ENCODE measurements at places on chromosomes 6 and 20.

- no peak for DNase-seq
These were observed 27.8 kb downstream of the OTOR start for GRCh38 chr20:16775961-16776360.

- DNase-seq = no peak
These were observed 3.4 kb upstream of the DLL1 start for GRCh38 chr6:170294298-170294730.

GRCh38 chr20:37934634-37935375, 31.9 kb downstream of the VSTM2L start:
- DNase-seq = no peak

GRCh38 chr20:24733416-24733815, 215.7 kb upstream of the CST7 start:
- no peak for DNase-seq

- no peak for DNase-seq
These were observed 15.2 kb upstream of the SSR1 start for GRCh38 chr6:7328243-7328642.

GRCh38 chr6:133447924-133448323, 206.8 kb downstream of the EYA4 start:
- no peak for DNase-seq

DNA sequence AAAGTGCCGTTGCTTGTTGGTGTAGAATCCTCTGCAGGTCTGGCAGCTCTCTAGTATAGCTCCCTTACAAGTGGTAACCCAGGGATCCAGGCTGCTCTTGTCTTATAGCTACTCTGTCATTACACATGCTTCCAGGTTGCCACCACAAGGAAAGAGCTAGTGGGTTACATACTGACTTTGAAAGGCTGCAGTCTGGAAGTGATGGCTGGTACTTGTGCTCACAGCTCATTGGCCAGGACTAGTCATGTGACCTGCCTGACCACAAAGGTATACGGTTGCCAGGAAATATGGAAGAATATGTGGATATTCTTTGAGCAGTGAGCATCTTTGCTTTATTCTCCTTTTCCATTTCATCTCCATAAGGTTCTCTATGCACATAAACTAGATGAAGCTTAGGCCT, 46.0 kb downstream of the RREB1 start:
- DNase-seq = no peak

DNA sequence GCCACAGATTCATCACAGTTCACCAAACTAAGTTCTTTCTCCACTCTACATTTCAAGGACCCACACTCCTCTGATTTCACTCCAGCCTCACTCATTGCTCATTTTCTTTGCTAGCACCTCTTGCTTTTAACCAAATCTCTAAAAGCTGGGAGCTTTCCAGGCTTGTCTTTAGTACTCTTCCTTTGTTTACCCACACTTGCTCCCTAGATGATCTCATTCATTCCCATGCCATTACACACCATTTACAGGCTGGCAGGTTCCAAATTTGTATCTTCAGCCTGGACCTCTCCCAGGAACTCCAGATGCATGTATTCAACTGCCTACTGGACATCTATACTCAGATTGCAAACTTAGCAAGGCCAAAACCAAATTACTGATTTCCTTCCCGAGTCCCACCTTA, 5.3 kb upstream of the GUCA1B start:
- no peak for DNase-seq

GRCh38 chr20:36654506-36654905, 8.5 kb upstream of the SLA2 start:
- DNase-seq = no peak

GRCh38 chr6:155103816-155104366, 108.8 kb downstream of the TIAM2 start:
- DNase-seq = no peak

- DNase-seq = no peak
These were observed 15.0 kb downstream of the OR2B3 start for GRCh38 chr6:29071831-29072723.

- DNase-seq = no peak
These were observed 1.4 kb downstream of the LRFN2 start for GRCh38 chr6:40585651-40586269.

GRCh38 chr6:113982055-113982550, 11.2 kb upstream of the HDAC2 start:
- DNase-seq = no peak

GRCh38 chr20:60060006-60060557, 101.9 kb downstream of the CDH26 start:
- no peak for DNase-seq

- DNase-seq = peak; percentile 30
These were observed 557 bp upstream of the DYNLRB1 start for GRCh38 chr20:34515484-34516246.

GRCh38 chr20:63074182-63074581, 67.4 kb upstream of the BHLHE23 start:
- DNase-seq = no peak

DNA sequence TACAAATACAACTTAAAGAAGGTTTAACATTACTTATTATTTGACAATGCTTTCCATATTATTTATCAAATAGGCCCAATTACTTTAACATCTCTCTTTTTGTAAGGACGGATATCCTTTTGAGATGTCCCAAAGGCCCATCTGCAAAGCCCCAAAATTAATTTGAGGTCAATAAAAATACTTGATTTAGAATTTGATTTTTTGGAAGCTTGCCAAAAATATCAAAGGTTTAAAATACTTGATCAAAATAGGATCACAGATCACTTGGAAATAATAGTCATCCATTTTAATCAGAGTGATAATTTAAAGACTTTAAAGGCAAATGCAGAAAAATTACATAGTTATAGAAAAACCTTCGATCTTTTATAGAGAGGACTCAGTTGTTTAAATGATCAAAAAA, 8.1 kb downstream of the C6orf58 start:
- no peak for DNase-seq

DNA sequence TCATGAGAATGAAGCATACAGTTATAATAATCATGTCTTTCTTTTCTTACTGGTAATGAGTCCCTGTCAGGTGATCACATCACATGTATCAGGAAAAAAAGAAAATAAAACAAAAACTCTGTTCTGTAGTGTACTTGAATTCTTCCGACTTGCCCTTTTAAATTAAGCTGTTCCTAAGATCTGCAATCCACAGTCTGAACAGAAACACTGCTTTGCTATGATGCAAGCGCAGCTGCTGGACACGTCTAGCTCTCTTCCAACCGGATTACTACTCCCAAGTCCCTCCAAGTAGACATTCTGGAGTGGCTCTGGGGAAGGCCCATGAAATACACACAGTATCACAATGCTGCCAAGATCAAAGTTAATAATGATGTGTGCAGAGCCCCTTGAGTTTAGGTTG, 83.7 kb downstream of the FYN start:
- no peak for DNase-seq

GRCh38 chr20:36094497-36094896, 60.0 kb upstream of the EPB41L1 start:
- DNase-seq = no peak

GRCh38 chr6:39056191-39056590, 7.6 kb downstream of the GLP1R start:
- no peak for DNase-seq

GRCh38 chr6:165841153-165841558, 178.1 kb upstream of the PDE10A start:
- no peak for DNase-seq

GRCh38 chr6:104799134-104799657, 60.5 kb downstream of the HACE1 start:
- no peak for DNase-seq

- DNase-seq = no peak
These were observed 372.1 kb upstream of the HS3ST5 start for GRCh38 chr6:114714836-114715507.

DNA sequence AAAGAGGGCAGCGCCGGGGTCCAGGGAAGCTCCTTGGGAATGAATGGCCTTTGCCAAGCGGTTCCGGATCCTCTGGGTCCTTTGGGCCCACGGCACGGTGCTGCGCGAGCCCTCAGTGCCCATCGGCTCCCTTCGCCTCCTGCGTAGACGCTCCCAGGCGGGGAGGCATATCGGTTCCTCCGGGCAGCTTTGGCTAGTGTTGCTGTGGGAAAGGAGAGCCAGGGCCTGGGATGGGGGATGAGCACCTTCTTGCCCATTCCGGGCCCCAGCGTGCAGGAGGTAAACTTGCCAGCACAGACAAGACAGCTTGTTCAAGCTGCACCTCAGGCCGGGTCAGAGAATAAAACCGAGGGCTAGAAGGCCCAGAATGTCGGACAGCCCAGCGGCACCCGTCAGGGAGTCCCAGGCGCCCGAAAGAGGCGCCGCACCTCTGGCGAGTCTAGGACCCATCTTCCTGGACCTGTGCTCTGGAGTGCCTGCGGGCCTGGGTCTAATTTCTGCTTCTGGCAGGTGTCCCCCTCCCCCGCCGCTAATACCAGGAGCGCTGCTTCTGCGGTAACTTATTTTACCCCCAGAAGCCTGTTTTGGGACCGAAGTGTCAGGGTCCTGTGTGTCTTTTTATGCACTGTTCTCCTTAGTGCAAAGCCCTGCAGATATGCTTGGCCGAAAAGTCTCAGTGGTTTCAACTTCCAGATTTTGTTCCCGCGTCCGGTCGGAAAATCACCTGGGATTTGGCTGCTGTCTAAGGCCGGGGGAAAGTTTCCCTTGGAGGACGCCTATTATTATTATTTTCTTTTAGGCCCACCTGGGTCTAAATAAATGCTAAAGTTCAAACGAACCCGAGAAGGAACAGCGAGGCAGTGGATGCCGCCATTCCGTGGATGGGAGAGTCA, 1.7 kb upstream of the TFAP2C start:
- DNase-seq = no peak

DNA sequence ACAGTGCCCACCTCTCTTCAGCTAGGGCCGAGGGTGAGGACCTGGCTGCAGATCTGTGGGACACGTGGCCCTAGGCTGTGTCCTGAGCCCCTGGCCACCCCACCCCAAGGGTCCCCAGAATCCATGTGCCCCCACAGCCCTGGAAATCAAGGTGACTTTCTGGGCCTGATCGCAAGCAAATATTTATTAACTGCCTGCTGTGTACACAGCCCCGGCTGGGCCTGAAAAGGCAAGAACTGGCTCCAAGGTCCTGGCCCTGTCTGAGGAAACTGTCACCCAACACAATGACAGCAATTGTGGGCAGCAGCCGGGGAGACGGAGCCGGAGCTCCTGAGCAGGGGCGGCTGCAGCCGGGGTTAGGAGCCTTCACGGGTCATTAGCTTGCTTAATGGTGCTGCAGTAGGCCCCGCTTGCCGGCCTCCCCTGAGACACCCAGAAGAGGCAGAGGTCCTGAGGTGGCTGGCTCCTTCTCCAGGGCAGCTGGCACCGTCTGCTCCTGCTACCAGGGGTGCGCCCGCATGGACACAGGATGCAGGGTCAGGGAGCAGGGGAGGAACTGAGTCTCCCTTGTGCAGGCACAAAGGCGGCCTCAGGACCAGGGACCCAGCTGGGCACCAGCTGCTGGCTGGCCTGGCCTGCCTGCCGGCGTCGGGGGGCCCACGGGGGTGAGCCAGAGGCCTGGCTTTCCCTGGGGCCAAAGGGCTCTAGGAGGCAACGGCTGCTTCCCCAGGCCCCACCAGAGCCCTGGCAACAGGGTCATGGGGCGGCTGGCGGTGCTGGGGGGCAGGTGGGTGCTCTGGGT, 24.1 kb downstream of the NPEPL1 start:
- DNase-seq = no peak

DNA sequence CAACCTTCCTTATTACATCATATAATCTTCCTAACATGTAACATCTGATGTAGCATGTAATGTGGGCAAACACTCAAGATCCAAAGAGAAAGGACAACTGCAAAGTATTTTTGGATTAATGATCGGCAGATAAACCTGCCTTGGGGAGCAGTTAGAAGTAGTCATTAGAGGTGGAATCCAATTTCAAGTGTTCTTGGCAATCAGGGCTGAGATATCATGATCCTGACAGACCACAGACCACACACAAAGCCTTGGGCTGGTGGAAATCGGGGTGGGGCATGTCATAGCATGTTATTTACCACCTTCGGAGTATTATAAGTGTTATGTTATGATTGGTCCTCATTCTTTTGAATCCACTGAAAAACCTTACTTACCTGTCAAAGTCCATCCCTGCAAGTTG, 16.3 kb downstream of the NCOA5 start:
- DNase-seq = no peak

DNA sequence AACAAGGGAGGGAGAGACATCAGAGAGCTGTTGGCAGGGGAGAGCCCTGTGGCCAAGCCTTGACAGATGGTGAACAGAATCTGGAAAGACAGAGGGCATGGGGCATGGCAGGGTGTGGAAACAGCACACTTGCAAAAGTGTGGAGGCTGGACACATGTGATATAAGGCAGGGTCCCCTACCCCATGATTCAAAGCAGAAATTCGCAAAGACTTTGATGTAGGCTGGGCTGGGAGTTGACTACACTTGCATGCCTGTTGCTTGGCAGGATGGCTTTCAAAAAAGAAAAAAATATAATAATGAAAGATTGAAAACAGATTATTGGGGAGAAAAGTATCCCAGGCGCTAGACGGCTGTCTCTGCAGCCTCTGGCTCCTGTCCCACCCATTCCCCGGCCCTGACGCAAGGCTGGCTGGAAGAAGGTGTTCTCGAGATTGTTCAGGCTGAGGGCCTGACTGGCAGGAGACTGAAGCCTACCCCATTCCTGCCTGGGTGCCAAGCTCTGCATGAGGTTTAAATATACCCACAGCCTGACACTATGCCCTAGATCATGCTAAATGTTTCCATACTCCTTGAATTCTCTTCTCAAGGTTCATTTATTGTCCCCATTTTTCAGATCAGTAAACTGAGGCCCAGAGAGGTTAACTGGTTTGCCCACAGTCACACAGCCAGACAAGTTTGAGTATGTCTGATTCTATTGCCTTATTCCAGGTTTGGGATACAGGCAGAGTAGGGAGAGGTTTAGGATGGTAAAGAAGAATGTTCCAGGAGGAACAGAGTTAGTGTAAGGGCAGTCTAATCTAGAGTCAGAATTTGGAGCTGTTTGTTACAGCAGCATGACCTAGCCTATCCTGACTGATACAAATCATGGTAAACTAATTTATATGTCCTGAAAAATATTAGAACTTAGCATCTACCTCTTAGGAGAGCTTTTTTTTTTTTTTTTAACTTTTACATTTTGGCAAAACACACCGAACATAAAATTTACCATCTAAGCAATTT, 23.4 kb upstream of the CCN5 start:
- DNase-seq = no peak

DNA sequence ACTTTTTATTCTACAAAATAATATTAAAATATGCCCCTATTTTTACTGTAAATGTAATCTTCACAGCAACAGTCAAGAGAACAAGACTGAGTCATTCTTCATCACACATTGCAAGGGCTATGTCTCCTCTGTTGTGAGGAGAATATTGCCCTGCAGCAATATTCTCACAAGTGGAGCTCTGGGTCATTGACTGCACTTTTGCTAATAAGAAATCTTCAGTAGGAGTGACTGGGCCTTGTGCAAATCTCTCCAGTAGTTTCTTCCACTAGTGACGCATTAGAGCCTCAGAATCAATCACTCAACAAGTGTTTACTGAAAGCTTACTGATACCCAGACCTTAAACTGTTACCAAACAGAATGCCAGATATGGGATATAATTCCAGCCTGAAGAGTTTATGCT, 49.1 kb downstream of the LAMA2 start:
- no peak for DNase-seq

GRCh38 chr6:195861-196360, 96.4 kb upstream of the DUSP22 start:
- no peak for DNase-seq

- DNase-seq = no peak
These were observed 11.3 kb downstream of the GRIK2 start for GRCh38 chr6:101404775-101405174.

- no peak for DNase-seq
These were observed 51.4 kb upstream of the TNFAIP3 start for GRCh38 chr6:137815692-137816091.
